ENCODE measurements at places on chromosomes 6 and 20. TPM values are rescaled to one million over a fixed set of nuclear protein-coding genes. Genes with fewer than 3 reads are reported as not detected.

Gene NELFCD
- 85.7 TPM for polyA plus RNA-seq

Gene ANKRD66
- polyA plus RNA-seq = not detected

Gene MICB
- 2.7 TPM for polyA plus RNA-seq

Gene MTFR2
- 0.61 TPM for polyA plus RNA-seq

- DNase-seq = no peak
These were observed 521 bp downstream of the CDK5RAP1 start for GRCh38 chr20:33400812-33401183.

- no peak for DNase-seq
These were observed 23.3 kb upstream of the ARFGEF2 start for GRCh38 chr20:48898210-48898609.

DNA sequence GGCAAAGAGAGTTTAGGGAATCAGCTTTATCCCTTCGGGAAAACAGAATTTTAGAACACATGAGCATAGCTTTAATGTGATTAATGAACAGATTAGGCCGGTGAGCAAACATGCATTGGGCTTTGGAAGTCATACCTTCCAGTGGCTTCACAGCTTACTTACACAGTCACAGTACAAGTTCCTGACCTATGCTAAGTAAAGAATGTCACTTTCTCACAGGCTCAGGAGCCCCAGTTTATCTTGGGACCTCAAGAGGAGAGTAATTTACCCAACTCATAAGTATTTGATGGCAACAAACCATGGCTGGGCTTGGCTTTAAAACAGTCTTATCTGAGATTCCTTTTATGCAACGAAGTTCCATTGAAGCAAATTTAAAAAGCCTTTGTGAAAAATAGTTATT lies 195.9 kb downstream of the AKAP7 start:
- no peak for DNase-seq
